Suppressor macrophage (primary cell): ENCODE measurements at places on chromosomes 6 and 20.

GRCh38 chr6:156919814-156920369 lies 142.7 kb downstream of the ARID1B start:
- no peak for DNase-seq

DNA sequence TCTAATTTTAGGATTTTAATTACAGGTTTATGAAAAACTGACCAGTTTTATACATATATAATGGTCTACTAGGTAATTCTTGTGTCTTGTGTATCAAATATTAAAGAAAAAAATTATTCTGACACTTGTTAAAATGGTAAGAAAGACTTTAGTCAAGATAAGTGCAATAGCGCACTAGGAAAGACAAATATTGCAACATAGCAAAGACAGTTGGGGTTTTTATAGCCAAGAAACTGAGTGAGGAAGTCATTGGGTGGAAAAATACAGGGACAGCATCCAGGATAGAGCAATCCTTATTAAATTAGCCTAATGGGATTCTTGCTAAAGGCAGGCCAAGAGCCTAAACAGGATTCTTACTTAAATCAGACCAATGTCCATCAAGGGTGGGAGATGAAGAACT lies 71.1 kb downstream of the ROS1 start:
- no peak for DNase-seq

DNA sequence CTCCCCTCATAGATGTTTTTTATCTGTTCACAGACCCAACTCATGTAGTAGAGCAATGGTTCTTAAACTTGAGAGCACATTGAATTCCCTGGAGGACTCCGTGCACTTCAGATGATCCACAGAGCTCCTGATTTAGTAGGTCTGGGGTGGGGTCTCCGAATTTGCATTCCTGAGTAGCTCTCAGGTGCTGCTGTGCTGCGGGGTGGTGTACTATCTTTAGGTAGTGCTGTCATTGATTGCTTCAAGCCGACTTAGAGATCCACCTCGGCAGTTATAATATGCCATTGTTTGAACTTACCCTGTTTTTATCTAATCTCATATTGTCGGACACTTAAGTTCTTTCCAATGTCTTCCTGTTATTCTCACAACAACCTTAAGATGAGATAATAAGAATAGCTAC lies 45.0 kb downstream of the BMP2 start:
- DNase-seq: no peak

- DNase-seq: no peak
Measured at GRCh38 chr6:80608881-80609280, 502.4 kb downstream of the BCKDHB start.

GRCh38 chr6:43810965-43811732 lies 41.1 kb downstream of the VEGFA start:
- DNase-seq: no peak

GRCh38 chr6:13472976-13473767 lies 14.2 kb downstream of the GFOD1 start:
- no peak for DNase-seq

DNA sequence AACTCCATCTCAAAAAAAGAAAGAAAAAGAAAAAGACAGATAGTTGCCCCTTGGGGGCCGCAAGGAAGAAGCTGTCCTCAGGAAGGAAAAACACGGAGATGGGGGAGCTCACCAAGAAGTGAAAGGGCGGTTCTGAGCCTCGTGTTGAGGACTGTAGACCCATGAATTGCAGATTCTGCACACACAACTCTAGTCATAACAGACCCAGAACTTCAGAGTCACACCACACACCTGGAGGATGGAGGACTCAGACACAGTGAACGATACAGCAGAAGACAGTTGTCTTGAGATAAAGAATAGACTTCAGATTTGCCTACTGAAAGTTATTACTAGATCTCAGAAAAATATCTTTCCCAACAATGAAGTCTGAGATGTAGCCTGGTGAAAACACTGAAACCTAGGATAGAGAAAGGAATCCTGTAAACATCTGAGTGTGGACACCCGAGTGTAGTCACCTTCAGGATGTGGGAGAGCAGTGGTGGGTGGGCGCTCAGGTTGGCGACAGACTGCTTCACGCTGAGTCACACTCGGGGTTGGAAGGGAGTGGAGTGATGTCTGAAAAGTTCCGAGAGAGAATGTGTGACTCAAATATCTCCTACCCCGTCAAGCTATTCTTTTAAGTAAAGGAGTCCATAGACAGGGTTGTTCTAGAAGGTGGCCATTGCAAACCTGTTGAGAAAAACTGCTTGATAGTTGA lies 88.1 kb downstream of the MAP3K4 start:
- no peak for DNase-seq

DNA sequence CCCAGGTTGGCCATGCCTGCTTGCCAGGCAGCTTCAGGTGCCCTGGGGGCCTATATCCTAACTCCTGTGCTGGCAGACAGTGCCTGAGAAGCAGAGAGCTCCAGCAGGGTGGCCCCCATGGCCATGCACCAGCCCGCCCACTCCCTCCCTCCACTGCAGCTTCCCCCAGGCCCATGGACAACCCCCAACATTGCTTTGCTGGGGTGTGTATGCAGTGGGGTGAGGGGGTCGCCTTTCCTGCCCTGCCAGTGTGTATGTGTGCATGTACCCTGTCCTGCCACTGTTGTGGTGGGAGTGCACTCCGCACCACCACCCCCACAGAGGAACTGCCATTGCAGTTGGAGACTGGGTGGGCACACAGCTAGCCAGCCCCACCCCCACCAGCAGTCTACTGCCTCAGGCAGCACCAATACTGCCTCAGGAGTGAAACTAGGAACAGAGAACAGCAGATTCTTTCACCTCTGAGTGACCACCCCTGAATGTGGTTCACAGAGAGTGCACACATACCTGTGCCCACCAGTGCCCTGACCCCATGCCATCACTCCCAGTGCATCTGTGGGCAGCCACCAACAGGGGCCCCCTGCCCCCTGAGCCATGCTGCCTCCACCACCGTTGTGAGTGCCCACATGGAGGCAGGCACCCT lies 151.1 kb downstream of the LRRC1 start:
- no peak for DNase-seq

DNA sequence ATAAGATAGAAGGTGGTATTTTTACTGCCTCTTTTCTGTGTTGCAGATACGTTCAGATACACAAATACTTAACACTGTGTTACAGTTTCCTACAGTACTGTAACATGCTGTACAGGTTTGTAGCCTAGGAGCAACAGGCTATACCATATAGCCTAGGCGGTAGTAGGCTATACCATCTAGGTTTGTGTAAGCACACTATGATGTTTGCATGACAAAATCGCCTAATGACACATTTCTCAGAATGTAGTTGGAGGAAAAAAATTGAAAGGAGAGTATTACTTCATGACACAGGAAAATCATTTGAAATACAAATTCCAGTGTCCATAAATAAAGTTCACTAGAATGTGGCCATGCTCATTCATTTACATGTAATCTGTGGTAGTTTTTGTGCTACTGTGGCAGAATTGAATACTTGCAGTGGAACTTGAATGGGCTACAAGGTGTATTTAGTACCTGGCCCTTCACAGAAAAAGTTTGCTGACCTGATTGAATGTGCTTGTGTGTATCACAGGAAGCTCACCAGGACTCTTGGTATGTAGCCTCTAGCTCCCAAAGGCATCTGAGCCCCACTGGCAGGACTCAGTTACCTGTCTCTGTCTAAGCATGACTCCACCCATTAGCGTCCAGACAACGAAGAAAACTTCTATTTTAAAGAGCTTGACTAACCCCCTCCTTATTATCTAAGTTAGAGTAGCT lies 18.8 kb downstream of the TOP1 start:
- DNase-seq: no peak

GRCh38 chr20:689348-689747 lies 13.7 kb upstream of the SCRT2 start:
- no peak for DNase-seq

DNA sequence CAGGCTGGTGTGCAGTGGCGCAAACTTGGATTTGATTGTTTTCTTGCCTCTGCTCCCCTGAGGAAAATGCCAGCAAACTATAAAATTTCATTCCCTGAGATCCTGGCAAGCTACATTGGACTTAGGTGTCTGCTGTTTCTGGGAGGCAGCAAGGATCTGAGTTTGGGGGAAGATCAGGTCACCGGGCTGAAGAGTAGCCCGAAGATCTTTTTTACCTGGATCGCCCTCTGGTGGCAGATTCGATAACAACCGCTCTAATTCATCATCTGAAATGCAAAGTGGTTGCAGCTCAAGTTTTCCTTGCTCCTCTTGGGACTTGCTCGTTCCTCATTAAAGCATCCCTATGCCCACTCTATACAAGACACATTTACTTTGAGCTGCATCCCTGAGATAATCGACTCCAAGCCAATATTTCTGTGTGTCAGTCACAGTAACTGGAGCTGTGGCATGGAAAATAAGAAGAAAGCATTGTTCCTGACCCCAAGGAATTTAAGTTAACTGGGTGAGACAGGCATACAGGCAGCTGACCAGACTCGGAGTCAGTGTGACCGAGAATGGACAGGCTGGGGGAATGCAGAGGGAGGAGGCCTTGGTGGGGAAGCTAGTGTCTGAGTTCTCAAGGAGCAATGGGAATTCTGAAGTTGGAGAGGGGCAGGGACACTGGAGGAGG lies 131.8 kb upstream of the PROKR2 start:
- DNase-seq: peak; percentile 70

- peak; percentile 71 for DNase-seq
Measured at GRCh38 chr6:33589731-33590530, 9.9 kb upstream of the BAK1 start.

DNA sequence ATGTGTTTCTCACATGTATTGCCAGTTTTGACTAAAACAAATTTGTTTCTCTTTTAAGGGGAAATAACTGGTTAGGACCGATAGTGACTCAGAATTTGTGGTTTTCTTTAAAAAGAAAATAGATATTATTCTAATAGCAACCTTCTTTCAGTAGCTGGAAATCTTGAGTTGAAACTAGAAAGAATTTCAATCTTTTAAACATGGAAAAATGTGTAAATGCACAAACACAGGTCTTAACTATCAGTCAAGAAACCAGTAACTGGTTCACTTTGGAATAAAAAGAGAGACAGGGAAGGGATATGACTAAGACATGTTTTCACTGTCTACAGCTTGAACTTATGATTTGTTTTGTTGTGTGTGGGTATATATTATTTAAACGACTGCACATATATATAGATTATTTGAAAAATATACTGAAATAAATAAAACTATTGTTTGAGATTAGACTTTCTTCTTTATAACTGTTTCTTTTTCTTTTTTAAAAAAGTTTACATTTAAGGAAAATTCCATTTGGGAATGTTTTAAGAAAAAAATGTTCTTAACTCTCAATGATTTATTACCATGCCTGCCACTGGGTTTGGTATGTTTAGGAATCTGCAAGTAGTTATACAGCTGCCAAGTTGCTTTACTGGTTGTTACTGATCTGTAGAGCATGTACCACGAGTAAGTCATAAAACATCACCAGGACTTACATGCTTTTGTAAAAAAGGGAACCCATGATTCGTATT lies 753.3 kb upstream of the MARCKS start:
- DNase-seq: peak; percentile 39

DNA sequence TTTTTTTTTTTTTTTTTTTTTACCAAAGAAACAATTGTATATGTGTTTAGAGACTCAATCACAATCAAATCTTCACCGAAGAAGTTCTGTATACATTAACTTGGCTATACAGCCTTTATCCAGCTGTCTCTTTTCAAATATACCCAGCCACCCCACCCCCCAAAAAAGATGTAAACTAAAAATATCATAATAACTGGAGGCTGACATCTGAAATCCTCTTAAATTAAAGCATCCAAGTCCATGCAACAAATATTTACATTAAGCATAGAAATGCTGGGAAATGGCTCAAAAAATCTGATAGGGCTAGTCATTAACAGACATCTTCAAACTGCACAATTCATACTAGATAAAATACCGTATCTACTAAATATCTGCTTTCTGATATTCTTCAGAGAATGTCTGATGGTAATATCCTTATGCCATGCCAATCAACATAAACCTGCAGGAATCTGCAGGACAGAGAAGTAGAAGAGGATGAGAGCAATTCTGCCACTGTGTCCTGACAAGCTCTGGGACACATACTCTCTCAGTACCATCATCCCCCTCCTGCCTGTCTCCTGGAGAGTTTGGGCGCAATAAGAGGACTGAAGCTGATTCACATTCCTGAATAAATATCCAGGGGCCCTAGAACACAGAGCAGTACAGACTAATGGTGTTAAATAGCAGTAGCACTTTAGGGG lies 152.4 kb downstream of the KIF6 start:
- no peak for DNase-seq

DNA sequence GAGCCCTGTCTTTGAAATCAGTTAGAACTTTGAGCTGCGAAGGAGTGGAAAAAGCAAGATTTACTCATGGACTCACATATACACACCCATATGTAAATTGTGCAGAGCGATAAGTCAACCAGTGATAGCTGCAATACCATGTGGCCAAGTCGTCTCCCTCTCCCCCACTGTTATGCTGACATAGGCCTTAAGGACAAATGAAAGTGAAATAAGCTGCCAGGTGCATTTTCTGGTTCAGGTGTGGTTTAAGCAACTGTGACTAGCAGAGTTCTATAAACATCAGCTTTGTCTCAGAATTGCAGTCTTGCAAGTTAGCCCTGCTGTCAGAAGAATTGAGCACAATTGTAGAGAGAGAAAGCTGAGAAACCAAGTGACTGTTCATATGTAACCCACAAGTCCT lies 9.6 kb downstream of the FAM83B start:
- no peak for DNase-seq

GRCh38 chr6:138785980-138786379 lies 9.9 kb upstream of the ECT2L start:
- no peak for DNase-seq

GRCh38 chr6:154166140-154166539 lies 127.1 kb downstream of the OPRM1 start:
- peak; percentile 72 for DNase-seq

DNA sequence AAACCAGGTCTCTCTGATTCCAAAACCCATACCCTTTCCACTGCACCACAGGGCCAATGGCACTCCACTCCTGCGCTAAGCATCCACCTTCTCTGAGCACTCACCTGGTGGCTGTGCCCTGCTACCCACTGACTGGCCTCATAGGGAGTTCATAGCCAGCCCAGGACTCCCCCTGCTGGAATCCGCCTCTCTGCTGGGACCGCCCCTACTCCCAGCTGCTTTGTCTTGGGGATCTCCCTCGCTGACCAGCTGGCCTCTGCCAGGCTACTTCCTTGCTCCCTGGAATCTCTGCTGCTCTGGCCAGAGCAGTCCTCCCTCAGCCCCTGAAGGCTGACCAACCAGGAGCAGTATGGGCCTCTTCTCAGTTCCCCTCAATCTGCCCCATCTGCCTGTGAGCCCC lies 129.7 kb downstream of the FAXC start:
- DNase-seq: no peak

- DNase-seq: no peak
Measured at GRCh38 chr6:20687494-20687893, 153.2 kb downstream of the CDKAL1 start.

GRCh38 chr20:17381724-17382123 lies 149.5 kb downstream of the BFSP1 start:
- no peak for DNase-seq
